Mesothelial cell of epicardium (in vitro differentiated cells): ENCODE measurements at places on chromosomes 7 and 10. TPM values are rescaled to one million over a fixed set of nuclear protein-coding genes. Genes with fewer than 3 reads are reported as not detected.

DNA sequence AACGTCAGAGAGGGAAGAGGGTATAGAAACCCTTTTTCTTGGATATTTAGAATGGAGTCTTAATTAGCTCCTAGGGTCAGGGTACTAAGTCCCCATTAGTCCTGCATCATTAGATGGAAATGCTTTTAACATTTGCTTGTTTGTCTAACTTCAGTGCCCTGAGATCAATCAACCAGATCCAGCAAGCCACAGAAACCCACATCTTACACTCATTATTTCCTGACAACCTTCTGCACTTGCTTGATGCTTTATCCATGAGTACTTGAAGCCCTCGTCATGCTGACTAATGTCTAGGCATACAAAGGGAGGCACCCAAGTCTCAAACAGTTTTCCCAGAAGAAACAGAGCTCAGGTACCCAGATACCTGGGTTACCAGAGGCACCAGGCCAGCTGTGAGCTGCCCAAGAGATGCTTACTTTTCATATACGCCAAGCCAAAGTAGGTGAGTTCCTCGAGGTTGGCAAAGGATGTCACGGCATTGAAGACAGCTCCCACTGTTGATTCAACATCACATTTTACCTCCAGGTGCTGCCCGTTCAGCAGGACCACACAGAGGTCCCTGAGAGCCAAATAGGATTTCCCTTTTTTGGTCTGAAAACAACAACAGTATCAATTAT is 42.7 kb downstream of the FRMPD2 start:
- no peak for DNase-seq

DNA sequence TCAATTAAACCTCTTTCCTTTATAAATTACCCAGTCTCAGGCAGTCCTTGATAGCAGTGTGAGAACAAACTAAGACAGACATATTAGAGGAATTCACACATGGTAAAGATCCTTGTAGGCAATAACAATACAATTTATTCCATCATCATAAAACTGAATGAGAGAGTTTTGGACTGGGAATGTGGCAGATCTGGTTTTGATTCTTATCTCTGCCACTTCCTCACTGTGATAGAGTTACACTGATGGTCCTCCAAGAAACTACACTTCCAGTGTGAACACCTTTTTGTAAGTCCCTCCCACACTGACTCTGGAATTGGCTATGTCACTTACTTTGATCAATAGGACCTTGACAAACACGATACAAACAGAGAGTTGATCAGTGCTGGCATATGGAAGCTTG is 2.9 kb downstream of the ENO4 start:
- DNase-seq: no peak

GRCh38 chr7:10734595-10734994 is 239.1 kb upstream of the PHF14 start:
- DNase-seq: no peak

- DNase-seq: no peak
These were observed 2.2 kb downstream of the PRKAR2B start for GRCh38 chr7:107046491-107047259.

POLR2J gene
- 37.1 to 40.3 TPM (median 37.9 TPM) in 3 replicates for total RNA-seq

RPEL1 gene
- total RNA-seq: not detected in 3 replicates

PTPN20 gene
- not detected in 3 replicates for total RNA-seq

ATOH7 gene
- total RNA-seq: 0.18 to 0.70 TPM (median 0.38 TPM) in 3 replicates
